ENCODE measurements at places on chromosomes 2 and 18.

- DNase-seq, result no peak
Observed at GRCh38 chr2:160125828-160126227, 63.4 kb upstream of the PLA2R1 start.

DNA sequence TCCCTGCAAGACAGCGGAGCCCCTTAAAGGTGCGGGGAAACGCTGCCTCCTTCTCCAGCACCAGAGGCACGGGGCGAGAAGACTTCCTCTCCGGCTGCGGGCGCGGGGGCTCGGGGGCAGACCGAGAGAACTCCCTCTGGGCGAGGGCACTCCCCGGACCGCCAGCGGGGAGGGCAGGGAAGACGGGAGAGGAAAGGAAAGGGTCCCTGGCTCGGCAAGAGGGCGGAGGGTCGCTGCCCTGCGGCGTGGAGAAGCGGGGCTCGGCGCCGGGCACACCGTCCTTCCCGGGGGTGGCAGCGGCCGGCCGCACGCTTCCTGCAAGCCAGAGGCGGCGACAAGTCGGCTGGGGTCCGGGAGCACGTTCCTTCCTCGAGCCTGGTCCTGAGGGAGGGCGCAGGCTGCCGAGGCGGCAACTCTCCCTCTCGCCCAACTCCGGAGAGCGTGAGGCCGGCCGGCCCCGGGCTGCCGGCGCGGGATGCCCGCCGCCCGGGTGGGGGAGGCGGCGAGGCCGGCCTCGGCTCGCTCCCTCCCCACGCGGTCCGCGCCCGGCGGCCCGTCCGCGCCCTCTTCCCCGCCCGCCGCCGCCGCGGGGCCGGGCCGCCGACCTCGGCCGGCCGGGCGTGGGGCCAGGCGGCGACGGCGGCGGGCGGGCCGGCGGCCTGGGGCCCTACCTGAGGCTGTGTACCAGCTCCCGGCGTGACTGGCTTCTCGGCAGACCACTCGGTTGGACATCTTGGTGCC, 1.1 kb downstream of the MEMO1 start:
- no peak for DNase-seq

DNA sequence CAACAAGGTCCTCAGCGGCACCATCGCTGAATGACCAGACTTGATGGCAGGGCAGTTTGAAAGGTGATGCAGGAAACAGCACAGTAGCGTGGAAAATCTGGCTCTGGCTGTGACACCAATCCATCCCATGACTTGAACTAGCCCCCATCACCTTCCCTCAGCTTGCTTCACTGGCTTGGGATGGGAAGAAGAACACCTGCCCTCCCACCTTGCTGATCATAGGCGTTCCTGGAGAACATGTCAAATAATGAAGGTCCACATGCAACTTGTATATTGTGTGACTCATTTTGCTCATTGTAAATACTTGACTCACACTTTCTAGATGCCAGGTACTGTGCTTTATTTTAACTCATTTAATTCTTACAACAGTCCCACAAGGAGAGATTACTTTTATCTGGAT, 292.4 kb upstream of the SPRED2 start:
- DNase-seq, result no peak

DNA sequence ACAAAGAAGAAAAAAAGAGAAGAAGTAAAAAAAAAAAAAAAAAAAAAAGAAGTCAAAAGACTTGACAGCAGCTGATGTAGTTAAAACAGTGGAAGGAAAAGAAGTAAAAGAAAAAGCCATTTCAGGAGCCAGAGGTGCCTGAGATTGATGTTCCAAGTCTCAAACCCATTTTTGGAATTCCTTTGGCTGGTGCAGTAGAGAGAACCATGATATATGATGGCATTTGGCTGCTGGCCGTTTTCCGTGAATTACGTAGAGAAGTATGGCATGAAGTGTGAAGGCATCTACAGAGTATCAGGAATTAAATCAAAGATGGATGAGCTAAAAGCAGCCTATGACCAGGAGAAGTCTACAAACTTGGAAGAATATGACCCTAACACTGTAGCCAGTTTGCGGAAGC, 7.6 kb upstream of the CHST10 start:
- DNase-seq, result no peak

DNA sequence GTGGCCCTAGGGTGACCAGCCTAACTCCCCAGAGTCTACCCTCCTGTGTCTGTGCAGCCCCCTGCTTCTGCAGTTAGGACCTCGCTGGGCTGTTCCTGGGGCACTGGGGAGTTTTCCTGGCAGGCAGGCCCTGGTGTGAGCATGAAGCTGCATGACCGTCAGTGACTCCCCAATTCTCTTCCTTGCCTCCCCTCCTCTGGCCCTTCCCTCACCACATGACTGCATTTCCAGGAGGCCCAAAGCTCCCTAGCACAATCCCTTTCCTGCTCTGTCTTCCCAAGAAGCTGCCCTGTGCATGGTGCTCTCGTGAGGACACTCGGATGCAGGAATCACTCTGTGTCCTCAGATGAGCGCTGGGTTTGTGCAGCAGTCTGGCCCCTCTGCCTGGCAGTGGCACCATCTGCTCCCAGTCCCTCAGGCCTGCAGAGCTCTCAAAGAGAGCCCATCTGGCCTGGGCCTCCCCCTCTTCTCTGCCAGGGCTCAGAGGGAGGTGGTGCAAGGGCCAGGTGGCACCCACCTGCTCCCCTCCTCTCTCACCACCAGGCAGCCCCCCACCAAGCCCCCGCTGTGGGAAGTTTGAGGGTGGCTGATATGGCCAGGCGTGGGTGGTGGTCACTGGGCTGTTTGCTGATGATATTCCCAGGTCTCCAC, 125.6 kb upstream of the HS6ST1 start:
- no peak for DNase-seq
